ENCODE measurements at places on chromosomes 5 and 9.

DNA sequence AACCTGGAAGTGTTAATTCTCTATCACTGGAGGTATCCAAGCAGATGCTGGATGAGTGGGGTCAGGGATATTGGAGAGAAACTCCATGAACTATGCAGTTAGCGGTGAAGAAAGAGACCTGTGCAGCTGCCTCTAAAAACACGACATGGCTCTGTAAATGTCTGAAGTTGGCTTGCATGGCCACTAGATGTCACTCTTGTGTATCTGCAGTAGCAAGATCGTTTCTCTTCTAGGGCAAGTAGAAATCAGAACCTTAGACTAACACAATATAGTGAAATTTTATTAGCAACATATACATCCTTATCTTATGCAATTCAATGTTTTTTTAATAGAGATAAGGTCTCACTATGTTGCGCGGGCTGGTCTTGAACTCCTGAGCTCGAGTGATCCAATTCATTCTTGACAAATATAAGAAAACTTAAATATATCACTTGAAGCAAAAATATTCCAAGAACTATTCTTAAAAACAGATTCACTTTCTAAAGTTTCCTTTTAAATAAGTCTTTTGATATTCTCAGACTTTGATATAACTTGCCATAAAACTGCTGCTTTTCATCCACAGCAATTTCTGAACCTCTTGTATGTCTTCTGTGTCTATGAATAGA, 2.9 kb downstream of the OR2S2 start:
- DNase-seq: no peak

DNA sequence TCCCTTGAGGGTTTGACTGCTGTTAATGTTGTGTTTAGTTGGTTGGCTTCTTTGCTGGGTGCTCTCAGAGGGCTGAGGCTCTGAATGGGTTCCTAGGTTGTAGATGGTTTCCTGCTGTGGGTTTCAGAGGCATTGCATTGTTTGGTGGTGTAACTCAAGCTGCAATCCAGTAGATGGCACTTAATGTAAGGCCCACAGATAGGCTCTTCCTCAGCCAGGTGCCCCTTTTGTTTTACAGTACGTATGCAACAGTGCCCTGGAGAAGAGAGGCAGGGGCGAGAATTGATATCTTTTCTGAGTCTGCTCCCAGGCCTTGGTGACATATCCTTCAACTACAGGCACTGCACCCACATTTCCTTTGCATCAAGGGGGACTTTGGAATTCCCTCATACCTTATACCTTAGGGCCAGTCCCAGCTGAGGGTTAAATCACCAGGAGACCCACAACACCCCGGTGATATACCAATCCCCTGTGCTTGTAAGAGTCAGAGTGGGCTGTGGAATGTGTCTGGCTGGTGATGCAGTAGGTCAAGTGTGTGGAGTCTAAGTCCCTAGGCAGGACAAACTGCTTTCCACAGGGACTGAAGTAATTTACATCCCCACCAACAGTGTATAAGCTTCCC, 7.0 kb upstream of the UGT3A2 start:
- DNase-seq: no peak

GRCh38 chr9:99750526-99750925, 71.2 kb upstream of the NR4A3 start:
- no peak for DNase-seq

DNA sequence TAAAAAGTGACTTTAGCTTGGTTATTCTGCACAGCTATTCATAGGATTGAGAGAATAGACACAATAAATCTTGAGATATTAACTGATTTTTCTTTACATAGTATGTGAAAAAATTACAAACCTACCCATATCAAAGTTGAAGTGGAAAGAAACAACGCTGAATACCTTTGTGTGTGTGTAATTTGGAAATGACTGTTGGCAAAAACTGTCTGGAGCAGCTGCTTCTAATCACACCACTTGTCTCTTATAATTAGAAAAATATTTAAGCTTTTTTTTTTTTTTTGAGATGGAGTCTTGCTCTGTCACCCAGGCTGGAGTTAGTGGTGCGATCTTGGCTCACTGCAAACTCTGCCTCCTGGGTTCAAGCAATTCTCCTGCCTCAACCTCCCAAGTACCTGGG, 110.8 kb upstream of the POC5 start:
- no peak for DNase-seq

- no peak for DNase-seq
These were observed 14.8 kb downstream of the GGTA1 start for GRCh38 chr9:121484651-121485446.

DNA sequence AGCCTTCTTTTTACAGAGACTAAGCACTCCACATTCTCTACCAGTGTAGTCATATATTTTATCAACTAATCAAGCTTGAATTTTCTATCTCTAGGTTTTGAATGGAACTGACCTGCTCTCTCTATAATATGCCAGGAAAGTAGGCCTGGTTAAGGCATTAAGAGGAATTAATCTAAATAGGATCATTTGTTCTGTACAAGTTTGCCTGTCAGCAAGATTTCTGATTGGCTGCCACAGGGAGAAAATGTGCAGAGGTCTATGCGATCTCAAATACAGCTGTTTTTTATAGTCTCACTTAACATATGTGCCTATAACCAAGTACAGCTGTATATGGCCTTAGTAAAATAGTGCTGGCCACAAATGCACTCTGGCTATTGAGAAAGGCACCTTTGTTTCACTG, 418.8 kb downstream of the KDM4C start:
- DNase-seq: no peak

GRCh38 chr9:118536153-118536552, 832.0 kb downstream of the TLR4 start:
- no peak for DNase-seq

DNA sequence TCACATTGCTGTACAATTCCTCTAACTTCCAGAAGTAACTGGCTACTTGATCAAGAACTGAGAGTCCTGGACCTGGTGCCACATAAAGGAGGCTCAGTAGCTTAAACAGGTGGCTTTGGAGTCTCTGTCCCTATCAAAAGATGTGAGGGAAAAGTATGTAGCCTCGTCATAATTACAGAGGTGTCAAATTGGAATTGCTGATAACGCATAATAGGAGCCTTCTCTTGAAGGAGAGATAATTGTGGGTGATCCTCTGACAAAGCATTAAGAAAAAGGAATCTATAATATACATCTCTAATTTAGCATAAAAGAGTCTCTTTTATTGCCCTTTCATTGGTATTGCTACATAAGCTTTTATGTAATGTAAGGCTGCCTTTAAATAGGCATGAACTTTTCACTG, 1246.4 kb upstream of the CDH9 start:
- no peak for DNase-seq

- no peak for DNase-seq
These were observed 21.1 kb upstream of the NOTCH1 start for GRCh38 chr9:136566901-136567300.
